Cardiac septum (tissue), 1 donor: ENCODE measurements at places on chromosomes 3 and 15. TPM values are rescaled to one million over a fixed set of nuclear protein-coding genes. Genes with fewer than 3 reads are reported as not detected.

- no peak for DNase-seq
These were observed 150.1 kb downstream of the ATG7 start for GRCh38 chr3:11422291-11422690.

DNA sequence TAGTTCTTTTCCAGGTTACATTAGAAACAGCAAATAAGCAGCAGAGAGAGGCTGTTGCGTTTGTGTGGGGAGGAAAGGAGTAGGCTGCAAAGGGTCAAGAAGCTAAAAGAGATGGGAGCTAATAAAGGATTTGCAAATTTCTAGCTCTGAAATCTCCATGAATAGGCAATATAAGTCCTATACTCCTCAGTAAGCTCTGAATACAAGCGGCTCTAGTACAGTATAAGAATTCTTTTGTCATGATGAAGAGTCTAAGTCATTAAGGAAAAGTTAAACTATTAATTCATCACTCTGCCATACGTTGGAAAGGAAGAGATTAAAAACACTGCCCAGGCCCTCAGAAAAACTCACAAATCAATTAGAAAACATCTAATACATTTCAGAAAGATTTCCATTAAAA, 59.3 kb downstream of the CEP152 start:
- DNase-seq = no peak

DNA sequence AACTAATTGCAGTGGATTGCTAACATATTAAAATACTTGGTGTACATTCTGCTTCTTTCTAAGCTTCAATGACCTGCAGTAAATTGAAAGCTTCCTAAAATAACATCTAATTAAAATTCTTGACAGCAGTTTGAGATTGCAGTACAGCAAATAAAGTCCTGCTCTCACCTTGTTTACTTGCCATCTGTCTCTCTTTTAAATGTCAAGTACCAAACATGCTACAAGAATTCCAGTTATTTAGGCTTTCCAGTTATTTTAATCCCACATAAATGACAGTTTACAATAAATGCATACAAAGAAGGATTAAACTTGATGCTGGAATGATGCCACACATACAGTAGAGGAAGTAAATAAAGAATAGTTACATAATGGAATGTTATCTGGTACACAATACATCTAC, 33.2 kb downstream of the CBLB start:
- DNase-seq = no peak

The SNX22 gene
- total RNA-seq = 1.5 TPM

The SLC33A1 gene
- total RNA-seq = 29.9 TPM

The UBE2E1 gene
- total RNA-seq = 59.7 TPM
